Stimulated activated CD4-positive, alpha-beta T cell treated with anti-CD3 and anti-CD28 coated beads, Interleukin-15, amount 100 ng/mL, for 1 hour (primary cell): ENCODE measurements at places on chromosomes 11 and 22.

DNA sequence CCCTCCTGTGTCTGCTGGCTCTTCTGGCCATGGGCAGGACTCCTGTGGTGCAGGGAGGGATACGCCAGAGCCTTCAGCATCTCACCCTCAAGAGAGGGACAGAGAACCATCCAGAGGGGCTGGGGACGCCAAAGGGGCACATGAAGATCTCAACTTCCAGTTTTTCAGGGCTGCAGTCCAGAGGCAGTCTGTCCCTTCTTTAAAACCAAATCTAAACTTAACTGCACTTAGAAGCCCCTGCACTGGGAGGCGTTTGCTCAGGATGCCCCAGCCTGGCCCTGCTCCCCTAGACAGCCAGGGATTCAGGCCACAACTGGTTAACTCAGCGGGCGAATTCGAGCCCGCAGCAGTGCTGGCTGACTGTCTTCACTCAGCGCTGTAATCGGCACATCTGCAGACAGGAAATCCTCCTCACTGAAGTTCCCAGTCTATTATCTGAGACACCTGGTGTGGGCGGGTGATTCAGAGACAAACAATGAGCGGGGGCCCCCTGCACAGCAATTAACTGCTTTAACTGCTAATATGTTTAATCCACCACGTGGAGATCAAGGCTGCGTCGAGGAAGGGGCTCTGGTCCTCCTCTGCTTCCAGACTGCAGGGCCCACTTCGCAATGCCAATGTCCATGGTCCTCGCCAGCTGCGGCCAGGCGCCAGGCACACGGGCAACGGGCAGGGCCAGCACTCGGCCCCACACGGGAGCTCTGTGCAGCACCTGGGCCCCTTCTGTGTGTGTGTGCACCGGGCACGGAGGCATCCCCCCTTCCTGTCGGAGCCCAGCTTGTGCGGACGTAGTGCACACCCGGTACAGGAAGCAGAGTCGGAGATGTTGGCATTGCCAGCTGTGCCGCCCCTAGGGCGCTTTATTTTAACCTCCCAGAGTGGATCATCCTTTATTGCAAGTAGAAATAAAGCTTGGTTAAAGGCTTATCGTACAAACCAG, 36.9 kb upstream of the GNB1L start:
- peak; percentile 66 for DNase-seq

- no peak for DNase-seq
Measured at GRCh38 chr11:111474432-111474831, 37.8 kb downstream of the BTG4 start.

- DNase-seq, result no peak
Measured at GRCh38 chr22:33785283-33785968, 134.8 kb downstream of the LARGE1 start.

DNA sequence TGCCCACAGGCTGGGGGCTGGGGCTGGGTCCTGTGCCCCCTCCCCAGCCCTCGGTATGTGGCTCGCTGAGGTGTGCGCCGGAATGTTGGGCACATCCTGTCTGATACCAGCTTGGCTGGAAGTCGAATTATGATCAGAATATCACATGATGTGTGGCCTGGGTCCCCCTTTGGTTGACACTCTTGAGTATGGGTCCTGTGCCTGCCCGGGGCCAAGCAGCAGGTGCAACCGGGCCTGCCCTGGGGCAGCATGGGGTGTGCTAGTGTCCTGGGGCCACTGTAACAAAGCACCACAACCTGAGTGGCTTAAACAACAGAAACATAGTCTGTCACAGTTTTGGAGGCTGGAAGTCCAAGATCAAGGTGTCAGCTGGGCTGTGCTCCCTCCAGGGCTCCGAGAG, 52.7 kb downstream of the PARVB start:
- no peak for DNase-seq

DNA sequence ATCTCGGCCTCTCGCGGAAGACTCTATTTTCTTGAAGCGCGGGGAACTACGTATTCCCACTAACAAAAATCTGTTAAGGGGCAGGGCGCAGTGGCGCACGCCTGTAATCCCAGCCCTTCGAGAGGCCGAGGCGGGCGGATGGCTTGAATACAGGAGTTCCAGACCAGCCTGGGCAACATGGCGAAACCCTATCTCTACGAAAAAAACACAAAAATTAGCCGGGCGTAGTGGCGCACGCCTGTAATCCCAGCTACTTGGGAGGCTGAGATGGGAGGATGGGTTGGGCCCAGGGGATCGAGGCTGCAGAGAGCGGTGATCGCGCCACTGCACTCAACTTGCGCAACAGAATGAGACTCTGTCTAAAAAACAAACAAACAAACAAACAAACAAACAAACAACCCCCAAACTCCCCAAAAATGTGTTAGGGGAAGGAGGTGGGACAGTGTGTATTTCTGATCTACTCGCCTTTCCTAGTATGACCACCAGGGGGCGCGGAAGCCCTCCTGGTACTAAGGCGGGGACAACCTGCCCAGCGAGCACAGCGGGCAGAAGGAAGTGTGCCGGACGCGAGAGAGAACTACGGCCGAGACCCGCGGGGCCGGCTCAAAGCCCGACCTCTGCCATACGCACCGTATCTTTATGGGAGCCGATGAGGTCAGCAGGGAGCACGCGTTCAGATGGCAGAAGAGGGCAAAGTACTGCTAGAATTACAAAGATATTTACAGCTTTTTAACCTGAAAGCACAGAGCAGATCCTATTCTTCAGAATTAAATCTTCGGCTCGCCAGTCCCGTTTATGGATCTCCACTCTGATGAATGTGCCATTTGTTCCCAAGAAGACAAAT, 1.3 kb upstream of the STX3 start:
- peak; percentile 68 for DNase-seq

GRCh38 chr22:46084376-46084775, 66.0 kb upstream of the PPARA start:
- DNase-seq, result no peak
